Left ventricle myocardium superior (tissue), 1 donor: ENCODE measurements at places on chromosomes 6 and 20. TPM values are rescaled to one million over a fixed set of nuclear protein-coding genes. Genes with fewer than 3 reads are reported as not detected.

Gene MUC22
- 0.22 TPM for total RNA-seq

Gene KIZ
- total RNA-seq = 41.9 TPM

Gene TBX18
- 7.1 TPM for total RNA-seq

Gene RNF8
- 15.7 TPM for total RNA-seq

Gene TSBP1
- not detected for total RNA-seq

Gene LST1
- 6.9 TPM for total RNA-seq

GRCh38 chr6:153312634-153313033 lies 181.6 kb upstream of the RGS17 start:
- DNase-seq = peak; percentile 44

GRCh38 chr20:10313701-10314100 lies 95.1 kb downstream of the SNAP25 start:
- no peak for DNase-seq

- no peak for DNase-seq
Observed at GRCh38 chr6:85912582-85912981, 269.9 kb upstream of the SYNCRIP start.

DNA sequence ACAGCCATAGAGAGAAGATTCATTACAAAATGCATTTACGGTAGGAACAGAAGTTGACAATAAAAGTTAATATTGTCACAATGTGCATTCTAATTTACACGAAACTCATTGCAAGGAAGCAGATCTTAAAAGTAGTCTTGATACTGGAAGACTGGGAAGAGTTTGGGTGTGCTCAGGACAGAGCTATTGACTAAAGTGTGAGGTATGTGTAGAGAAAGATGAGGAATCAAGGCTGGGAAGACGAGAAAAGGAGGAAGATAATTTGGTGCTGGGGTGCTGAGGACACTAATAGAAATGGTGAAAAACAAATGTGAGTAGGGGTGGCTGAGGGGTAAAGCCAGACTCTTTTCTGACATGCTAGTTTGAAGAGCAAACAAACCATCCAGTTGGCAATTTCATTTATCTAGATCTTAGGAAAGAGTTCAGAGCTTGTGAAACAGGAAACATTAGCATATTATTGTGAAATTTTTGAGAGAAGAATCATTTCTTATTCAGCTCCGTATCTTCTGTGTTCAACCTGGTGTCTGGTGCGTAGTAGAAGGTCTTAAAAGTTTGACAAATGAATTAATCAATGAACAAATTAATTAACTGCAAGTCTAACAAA lies 72.7 kb downstream of the ELOVL4 start:
- no peak for DNase-seq

GRCh38 chr6:34671367-34671766 lies 25.2 kb downstream of the ILRUN start:
- no peak for DNase-seq

DNA sequence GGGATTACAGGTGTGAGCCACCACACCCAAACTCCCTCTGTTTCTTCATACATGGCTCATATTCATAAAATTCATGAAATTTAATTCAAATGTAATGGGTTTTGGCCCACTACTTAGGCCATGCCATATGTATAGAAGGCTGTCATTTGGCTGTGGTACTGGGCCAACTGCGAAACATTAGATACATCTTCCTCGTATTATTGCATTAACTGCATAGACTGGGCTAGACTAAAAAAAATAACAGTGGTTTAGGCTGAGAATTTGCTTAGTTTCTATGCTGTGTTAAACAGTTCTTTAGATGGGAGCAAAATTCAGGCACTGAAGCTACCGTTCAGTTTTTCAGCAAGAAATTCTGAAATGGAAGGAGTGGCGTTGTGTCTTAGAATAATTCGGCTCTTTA lies 133.6 kb downstream of the DOK5 start:
- no peak for DNase-seq

GRCh38 chr6:160972111-160972510 lies 19.5 kb upstream of the MAP3K4 start:
- DNase-seq = no peak
